T-cell (primary cell): ENCODE measurements at places on chromosomes 7 and 10.

DNA sequence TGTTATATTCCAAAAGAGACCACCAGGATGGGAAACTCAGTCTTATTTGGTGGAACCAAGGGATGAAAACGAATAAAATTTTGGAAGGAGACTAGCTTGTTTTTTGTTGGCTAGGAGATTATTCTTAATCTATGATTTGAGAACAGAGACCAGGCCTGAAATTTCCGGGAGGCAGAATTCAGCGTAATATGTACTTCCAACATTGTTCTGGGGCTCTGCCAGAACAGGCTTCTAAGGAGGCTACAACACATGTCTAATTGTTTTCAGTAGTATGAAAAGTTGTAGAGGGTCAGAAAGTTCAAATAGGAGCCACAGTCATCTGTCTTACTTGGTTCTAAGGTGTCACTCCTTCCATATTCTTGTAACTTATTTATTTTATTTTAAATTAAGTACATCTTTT, 1.7 kb downstream of the DDX21 start:
- no peak for DNase-seq

DNA sequence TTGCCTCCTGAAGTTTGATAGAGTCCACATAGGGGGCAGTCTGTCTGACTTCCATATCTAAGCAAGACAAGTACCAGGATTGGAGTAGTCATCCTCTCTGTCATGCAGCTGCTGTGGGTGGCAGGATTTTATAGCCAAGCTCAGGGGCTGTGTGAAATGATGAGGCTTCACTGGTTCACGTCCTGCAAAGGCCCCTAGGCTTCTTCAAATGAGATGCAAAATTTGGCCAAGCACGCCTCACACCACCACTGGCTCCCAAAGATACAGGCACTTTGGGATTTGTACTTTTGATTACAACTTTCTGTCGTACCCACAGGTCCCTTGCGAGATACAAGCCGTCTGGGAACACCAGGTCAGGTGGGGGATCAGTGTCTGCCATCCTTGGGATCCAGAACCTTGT, 67.1 kb downstream of the WDFY4 start:
- DNase-seq: no peak

DNA sequence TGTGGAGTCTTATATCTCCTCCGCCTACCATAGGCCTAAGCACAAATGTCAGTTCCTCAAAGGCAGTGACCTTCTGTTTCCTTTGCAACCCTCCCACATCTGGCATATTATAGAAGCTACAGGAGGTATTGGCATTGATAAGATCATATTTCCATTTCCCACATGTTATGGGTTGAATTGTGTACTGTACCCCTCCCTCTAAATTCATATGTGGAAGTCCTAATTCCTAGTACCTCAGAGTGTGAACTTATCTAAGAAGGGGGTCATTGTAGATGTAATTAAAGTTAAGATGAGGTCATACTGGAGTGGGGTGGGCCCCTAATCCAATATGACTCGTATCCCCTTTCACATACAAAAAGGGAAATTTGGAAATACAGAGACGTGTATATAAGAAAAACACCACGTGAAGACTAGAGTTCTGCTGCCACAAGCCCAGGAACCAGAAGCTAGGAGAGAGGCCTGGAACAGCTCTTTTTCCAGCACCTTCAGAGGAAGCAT, 6.1 kb upstream of the LAMB4 start:
- DNase-seq: no peak

GRCh38 chr7:103833401-103833800, 156.1 kb downstream of the RELN start:
- DNase-seq: no peak

DNA sequence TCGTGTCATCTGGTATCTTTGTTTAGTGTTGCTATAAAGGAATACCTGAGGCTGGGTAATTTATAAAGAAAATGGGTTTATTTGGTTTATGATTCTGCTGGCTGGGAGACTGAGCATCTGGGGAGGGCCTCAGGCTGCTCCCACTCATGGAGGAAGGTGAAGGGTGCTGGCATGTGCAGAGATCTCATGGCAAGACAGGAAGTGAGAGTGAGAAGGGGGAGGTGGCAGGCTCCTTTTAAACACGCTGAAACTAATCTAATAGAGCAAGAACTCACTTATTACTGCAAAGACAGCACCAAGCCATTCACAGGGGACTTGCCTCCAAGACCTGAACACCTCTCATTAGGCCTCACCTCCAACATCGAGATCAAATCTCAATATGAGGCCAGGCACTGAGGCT, 11.3 kb downstream of the OIT3 start:
- DNase-seq: no peak

- no peak for DNase-seq
Observed at GRCh38 chr7:116422683-116423082, 76.9 kb upstream of the CAV2 start.

GRCh38 chr10:59072038-59072437, 104.4 kb upstream of the PHYHIPL start:
- DNase-seq: no peak

GRCh38 chr7:134279898-134280297, 36.8 kb downstream of the SLC35B4 start:
- DNase-seq: no peak

DNA sequence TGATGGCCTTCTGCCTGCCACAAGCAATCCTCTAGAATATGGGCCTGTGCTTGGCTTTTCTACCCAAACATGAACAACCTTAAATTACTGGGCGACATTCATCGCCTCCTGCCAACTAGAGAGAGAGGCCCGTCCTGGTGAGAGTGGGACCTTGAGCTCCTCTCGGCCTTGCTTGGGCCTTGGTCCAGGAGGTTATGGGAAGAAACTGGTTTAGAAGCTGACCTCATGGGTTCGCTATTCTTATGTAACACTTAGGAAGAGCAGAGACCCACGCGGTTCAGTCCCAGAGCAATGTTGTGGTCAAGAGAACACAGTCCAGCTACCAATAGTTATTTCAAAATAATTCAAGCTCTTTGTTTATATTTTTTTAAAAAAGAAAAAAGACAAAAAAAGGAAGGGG, 176.3 kb upstream of the ZNF32 start:
- no peak for DNase-seq

GRCh38 chr10:33876584-33877400, 542.3 kb upstream of the NRP1 start:
- DNase-seq: no peak
